ENCODE measurements at places on chromosomes 7 and 10.

DNA sequence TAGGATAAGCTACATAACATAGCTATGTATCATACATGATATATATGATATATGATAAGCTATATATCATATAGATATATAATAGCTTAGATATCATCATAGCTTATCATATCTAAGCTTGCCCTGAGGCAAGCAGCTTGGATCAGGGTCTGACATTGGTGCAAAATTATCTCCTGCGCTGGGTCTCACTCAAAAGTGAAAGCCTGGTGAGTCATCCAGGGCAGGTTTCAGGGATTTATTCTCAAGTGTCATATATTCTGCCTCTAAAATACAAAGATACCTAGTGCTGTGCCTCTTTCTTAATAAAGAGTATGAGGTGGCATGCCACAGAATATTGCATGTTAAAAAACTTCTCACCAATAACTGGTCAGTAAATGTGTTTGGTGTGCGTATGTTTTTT, 105.9 kb downstream of the CDC14C start:
- DNase-seq, result no peak

DNA sequence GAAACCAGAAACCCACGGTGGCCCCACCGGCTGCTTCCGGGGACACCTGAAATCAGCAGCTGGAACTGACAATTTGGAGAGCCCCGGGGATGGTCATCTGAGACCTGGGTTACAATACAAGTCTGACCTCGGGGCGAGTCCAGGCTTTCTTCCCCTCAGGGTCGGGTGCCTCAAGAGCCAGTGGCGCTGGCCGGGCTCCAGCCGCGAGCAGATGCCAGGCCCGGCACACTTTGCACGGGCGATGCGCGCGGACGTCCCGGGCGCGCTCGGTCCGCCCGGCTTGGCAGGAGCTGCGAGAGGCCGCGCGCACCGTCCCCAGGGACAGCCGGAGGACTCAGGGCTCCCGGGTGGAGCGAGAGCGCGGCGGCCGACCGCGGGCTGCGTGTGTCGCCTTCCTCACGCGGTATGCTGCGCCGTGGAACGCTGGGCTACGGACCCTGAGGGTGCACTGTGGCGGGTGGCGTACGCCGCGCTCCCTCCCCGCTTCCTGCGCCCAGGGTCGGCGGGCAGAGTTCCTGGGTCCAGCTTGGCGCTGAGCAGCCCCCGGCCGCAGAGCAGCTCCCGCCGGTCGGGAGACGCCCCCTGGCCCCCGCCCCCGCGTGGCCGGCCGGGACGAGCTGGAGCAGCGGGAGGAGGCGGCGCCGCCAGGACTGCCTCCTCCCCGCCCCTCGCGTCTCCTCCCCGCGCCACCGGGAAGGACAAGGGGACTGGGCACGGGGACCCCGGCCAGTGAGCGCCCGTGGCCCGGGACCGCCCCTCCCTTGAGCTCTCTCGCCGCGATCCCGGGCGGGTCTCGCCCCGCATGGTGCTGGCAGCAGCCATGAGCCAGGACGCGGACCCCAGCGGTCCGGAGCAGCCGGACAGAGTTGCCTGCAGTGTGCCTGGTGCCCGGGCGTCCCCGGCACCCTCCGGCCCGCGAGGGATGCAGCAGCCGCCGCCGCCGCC, at the start of gene RBM20:
RBM20 (plus strand) TSS at position 684 of the 945 bp plus-strand sequence; CDS start at position 803, 119 bp downstream.
- no peak for DNase-seq

GRCh38 chr7:25541094-25541821, 313.0 kb upstream of the NPVF start:
- no peak for DNase-seq

DNA sequence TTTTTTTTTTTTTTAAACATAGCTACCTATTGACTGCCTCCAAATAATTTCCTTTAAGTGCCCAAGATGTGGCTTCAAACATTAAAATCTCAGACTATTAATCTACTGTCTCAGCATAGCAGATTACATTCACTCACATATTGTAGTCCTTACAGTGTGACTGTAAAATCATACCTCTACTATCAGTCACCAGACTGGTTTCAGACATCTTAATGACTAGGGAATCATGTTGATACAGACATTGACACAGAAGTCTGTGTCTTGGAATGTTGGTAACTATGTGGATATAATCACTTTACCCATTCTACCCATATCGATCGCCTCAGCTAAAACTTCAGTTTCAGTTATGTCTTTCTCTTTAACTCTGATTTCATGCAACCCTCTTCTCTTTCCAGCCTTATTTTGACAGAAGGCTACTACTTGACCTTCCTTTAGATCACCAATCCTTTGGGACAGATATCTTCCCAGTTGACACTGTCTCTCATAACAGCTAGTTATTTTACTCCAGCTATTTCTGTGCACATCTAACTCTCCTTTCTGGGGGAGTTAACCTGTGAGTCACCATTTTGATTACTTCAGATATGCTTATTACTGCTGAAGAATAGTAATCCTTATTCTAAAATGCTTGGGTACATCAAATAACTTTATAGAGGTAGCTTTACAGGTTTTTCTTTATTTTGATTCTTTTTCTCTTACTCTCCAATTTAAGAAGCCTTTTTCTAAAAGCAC, 7.0 kb downstream of the TNKS2 start:
- no peak for DNase-seq

All from stimulated activated naive CD4-positive, alpha-beta T cell (primary cell).